ENCODE measurements at places on chromosomes 11 and 22.

GRCh38 chr11:6232899-6233298 is 1.5 kb downstream of the FHIP1B start:
- no peak for DNase-seq

DNA sequence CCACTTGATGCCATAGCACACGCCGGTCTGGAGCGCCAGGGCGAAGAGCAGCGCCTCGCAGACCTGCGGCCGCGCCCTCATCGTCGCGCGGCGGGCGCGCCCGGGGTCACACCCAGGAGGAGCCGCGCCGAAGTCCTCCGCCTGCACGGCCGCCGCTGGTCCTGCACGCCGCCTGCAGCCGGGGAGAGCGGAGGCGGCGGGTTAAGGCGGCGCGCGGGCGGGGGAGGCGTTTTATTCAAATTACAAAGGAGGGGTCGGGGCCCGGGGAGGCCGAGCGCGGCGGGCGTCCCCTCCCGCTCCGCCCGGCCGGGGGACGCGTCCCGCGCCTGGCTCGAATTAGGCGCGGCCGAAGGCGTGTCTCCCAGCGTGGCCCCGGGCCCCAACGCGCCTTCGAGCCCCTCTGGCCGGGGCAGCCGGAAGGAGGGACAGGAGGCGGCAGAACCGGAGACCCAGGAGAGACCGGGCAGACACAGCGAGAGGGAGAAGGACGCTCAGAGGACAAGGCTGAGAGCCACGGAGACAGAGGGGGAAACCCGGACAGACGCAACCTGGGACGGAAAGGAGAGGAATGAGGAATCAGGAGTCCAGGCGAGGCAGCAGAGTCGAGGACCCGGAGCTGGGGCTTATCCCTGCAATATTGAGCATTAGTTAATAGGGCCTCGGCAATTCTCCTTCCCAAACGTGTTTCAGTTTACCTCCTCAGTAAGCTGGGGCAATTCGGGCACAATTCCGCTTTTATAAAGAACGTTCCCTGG is at the start of gene WNT11:
TSS of gene WNT11 (minus strand) at position 176 of the 755 bp plus-strand sequence. CDS start at position 81, 95 bp downstream.
- DNase-seq: no peak

- no peak for DNase-seq
These were observed 571.8 kb downstream of the BRD1 start for GRCh38 chr22:49255741-49256318.

GRCh38 chr11:88344869-88345268 is 7.3 kb upstream of the CTSC start:
- DNase-seq: peak; percentile 41

DNA sequence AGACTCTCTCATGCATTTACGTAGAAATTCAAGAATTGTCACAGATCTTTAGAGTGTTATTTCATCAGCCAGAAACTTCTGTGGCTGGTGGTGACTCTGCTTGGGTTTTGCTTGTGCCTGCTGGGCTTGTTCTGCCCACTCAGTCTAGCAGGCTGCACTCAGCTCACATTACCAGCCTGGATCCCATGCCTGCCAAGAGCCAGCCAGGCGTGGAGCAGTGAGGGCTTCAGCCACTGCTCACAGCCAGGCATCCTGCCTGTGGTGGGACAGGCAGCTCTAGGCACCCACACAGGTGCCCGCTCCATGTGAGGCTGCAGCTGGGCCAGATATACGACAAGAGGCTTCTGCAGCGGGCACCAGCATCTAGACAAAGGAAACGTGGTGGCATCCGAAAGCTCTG is 1213.3 kb upstream of the RAG2 start:
- no peak for DNase-seq

DNA sequence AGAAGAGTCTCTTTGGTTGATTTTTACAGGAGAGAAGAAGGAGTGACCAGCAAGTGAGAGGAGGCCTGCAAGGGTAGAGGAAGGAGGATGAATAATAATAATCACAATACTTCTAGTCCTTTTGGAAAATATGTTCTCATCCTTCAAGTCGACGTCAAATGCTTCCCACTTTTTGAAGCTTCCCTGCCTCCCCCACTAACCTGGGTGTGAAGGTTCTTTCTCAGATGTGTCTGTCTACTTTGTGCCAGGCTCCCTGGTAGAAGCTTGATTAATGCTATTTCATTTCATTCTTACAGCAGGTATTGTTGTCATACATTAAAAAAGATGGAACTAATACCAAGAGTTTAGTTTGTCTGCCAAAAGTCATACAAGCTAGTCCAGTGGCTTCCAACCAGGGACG is 17.1 kb downstream of the TENM4 start:
- DNase-seq: no peak

GRCh38 chr11:67466367-67466766 is 2.7 kb downstream of the TMEM134 start:
- DNase-seq: no peak

DNA sequence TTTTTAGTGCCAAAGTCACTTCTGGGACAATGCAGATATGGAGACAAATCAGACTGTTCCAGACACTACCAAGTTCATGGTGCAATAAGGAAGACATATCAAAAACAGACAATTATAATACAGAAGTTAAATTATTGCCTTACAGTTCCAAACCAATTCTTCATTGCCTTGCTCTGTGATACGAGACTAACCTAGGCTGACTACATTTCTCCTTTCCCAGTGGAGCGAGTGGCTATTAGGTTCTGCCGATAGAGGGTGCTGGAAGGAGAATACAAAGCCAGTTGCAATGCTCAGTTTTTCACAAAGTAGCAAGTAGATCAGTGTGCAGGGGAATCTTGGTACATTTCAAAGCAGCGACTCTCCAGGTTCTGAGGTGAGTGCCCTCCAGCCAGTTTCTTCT is 67.8 kb downstream of the FAM168A start:
- DNase-seq: no peak

DNA sequence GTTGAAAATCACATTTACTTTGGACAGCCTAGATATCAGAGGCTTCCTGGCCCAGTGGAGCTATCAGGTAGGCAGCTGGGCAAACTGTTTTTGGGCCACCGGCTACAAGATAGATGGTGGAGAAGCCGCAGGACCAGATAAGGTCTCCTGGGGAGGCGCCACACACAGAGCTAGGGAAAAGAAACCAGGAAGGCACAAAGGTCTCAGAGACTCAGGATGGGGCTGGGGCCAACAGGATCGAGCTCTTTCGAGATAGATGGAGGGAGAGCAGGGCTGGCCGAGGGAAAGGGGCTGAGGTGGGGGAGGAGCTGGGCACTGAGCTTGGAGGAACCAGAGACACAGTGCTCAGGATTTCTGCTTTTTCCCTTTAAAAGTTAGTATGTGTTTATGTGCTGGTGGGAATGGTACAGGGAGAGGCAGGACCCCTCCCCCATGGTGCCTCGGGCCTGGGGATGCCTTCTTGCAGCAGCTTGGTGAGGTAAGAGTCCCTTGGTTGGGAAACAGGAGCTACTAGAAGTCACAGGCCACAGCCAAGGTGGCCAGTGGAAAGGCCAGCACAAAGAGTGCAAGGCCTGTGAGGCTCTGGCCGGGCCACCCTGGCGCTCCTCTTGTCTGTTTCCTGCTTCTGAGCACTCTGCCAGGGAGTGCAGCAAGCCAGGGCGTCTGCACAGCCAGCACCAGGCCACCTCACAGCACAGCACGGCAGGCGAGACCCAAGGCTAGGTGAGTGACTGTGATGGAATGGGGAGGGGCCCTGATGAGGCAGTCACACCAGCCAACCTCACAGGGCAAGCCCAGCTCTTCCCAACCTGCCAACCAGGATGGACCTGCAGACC is 11.5 kb upstream of the NAP1L4 start:
- DNase-seq: no peak

- DNase-seq: no peak
These were observed 1.8 kb upstream of the DDB2 start for GRCh38 chr11:47212938-47213337.

GRCh38 chr11:63802637-63803414 is 10.4 kb upstream of the SPINDOC start:
- no peak for DNase-seq
